ENCODE measurements at places on chromosomes 5 and 9.
A peak's percentile ranks its signal among the peaks of the same experiment; 100 is the strongest.

GRCh38 chr5:38307845-38308244 is 49.5 kb downstream of the EGFLAM start:
- DNase-seq = no peak

DNA sequence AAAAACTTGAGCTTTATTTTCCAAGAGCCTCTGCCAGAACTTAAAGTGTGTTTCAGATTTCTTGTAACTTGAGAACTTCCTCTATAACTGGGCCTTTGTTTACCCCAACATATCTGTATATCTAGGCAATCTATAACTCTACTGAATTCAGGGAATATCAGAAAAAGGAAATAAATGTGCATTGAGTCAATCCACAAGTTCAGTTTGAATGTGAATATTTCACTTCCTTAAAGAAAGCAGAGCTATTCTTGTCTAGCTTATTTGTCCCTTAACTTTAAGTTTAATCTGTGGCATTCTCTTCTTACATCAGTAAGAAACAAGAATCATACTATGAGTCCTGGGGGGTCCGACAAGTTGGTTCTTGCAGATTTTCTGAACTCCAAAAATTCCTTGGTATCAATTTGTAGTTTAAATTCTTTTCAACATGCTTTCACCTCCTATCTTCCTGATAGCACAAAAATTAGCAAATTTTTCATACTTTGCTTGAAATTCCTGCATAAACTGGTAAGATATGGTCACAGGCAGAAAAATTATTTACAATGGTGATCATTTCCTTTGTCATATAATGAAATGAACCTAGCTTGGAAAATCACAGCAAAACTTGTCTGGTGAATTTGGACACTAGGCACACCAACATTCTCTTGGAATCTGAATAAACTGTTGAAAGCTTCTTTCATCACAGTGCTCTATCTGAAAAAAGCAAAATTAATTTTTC is 19.8 kb upstream of the ITGA1 start:
- no peak for DNase-seq

DNA sequence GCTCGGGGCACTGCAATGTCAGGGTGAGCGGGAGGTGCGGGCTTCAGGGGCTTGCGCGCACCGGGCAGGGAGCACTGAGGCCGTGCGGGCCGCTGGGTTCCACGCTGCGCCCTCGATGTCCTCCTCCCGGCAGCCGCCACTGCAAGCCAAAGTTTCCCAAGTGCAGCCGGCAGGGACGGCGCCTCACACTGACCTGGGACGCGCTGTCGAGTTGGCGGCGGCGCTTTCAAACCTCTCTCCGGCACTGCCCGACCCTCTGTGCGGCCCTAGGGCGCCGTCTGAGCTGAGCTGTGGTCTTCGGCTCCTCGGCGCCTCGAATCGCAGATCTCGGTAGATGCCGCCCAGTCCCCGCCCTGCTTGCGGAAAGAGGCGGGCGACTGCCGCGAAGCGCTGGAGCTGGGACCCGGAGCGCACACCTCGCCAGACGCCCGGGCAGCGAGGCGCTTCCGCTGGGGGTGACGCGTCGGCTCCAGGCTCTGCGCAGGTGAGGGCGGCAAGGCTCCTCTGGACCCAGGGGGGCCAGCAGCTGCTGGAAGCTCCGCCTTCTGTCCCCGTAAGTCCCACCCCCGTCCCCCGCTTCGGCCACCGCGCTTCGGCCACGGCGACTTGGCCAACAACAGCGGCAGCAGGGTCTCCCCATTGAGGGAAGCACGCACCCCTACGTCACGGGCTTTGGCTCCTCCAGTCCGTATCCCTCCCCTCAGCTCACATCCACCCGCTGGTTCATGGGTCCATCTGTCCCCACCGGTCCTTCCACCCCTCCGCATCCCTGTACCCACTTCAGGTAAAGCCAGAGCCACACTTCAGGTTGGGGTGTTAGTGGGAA is at the start of gene ANKRD34B:
ANKRD34B (minus strand) TSS at position 320 of the 826 bp plus-strand sequence. CDS start 10,261 bp downstream, outside the sequence.
- DNase-seq = peak; percentile 14

DNA sequence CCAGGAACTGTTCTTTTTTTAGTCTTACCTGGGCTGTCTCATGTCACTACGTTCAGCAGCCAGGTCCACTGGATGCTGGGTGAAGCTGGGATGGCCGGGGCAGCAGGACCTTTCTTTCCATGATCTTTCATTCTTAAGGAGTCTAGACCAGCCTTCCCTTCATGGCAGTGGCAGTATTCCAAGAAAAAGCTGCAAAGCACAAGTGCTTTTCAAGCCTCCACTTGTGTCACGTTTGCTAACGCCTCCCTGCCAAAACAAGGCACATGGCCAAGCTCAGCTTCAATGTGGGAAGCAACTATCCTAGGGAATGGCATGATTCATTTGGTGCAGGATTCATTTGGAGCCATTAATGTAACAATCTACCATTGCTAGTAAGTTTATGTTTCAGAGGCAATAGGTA is 94.8 kb downstream of the RCL1 start:
- DNase-seq = peak; percentile 56

DNA sequence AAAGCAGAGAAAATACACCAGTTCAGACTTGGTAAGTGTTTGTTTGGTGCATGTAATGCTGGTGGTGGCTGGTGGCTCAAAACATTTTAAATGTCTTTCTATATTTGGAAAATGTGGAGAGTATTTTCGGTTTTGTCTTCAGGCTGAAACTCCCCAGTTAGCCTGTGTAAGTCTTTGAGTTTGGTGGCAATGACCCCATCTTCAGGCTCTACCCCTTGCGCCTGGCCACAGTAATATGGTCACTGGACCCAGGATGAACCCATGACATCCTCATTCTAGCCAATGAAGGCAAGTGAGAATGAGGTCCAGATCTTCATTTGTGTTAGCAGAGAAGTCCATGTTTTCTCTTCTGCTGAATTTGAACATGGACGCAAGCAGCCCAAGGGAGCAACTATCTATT is 422.6 kb downstream of the BRINP1 start:
- no peak for DNase-seq

DNA sequence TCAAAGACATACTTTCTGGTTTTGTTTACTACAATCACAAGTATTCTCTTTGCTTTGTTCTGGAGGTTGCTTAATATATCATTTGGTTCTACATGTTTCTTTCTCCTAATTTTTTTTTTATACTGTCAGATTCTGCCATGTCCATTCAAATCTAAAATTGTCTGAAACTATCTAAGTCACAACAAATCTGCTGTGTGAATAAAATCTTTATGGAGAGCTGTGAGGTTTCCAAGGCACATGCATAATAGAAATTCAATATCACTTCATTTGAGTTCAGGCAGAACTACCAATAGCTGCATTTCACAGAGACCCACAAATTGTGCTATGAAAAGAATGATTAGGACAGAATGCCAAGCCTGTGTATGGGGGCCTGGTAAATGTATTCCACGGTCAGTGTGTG is 346.9 kb upstream of the ARRDC3 start:
- DNase-seq = no peak

DNA sequence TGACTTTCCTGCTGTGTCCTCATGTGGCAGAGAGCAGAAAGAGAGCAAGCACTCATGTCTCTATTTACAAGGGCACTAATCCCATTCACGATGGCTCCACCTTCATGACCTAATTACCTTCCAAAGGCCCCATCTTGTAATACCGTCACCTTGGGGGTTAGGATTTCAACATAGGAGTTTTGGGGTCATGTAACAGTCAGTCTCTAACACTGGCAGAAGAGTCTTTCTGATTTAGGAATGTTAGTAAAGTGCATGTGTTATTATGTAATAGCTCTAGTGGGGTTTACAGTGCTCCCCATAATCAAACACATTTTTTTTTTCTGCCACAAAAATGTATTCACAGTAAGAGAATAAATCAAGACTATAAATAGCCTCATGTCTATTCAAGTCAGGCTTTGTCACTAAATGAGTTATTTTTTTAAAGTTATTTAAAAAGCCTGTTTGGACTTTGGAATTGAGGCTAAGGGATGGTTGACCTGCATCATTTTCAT is 19.1 kb downstream of the GALNT10 start:
- DNase-seq = no peak

- peak; percentile 79 for DNase-seq
Measured at GRCh38 chr5:149063017-149063687, at the start of gene SH3TC2. Gene SH3TC2, minus strand, starts transcription at chr5:149063062. Its CDS starts 40 bp downstream, at chr5:149063022.

DNA sequence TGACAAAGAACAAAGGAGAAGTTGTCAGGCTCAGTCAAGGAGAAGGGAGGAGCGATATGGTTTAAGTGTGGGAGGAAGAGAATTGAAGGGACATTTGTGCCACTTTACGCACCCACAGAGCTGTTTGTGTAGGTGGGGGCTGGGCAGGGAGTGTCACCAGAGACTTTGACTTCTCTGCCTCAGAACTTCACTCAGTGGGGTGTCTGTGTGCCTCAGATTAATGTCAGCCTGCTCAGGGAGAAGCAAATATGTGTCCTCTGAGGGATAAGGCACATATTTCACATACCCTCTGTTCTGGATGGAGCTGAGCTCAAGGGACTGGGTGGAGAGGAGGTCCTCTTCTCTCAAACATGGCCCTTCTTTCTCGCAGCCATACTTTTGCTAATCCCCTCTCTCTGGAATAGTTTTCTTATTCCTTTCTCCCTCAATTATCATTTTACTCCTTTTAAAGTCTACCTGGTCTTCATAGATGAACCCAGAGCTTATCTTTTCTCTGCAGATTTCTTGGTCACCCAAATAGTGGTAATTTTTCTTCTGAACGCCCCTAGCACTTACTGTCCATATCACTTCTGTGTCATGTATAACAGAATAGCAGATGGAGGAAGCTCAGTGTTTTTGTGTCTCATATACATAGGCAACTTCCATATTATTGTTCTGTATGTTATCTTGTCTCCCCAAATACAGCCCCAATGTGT is 77.0 kb downstream of the IQGAP2 start:
- DNase-seq = no peak

GRCh38 chr5:113157886-113158285 is 181.3 kb downstream of the DCP2 start:
- no peak for DNase-seq

GRCh38 chr5:1498623-1499416 is 24.9 kb downstream of the LPCAT1 start:
- no peak for DNase-seq

DNA sequence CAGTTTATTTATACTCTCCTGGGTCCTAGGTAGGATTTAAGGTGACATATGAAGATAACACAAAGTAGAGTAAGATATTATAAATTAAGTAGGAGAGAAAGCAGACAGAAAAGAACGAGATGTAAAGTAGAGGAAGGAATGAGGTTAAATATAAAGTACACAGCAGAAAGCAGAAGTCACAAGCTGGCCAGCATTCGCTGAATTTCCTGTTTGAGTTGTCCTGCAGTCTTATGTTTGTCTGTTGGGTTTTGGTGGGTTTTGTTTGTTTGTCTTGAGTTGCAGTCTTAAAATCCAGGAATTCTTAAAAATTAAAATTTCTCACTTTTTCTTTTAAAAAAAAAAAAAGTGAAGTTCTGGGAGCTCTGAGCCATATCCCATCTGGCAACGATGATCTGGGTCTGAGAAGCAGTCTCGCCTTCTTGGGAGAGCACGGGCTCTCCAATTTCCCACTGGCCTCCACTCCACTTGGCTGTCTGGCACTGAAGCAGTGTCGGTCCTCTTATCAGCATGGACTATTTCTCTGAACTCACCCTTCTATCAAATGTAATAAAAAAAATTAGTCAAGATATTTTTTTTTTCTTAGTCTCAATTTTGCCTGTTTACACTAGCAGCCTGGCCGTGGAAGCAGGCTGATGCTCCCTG is 2.0 kb downstream of the S100Z start:
- no peak for DNase-seq

DNA sequence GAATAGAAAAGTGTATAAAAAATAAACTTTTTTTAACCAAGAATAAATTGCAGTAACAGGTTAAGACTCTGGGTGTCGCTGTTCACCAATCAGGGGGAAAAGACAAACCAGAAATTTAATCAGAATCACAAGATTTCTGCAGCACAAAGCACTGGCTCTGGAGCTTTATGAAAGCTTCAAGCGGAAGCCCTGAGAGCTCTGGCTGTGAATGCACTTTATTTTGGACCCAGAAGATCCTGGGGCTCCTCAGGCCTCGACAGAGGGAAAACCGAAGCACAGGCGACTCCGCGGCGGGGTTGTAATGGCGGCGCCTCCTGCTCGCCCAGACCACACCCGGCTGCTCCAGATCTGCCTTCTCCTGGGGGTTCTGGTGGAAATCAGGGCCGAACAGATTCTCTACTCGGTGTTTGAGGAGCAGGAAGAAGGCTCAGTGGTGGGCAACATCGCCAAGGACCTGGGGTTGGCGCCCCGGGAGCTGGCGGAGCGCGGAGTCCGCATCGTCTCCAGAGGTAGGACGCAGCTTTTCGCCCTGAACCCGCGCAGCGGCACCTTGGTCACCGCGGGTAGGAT is at the start of gene PCDHGA4:
PCDHGA4 (plus strand) TSS at position 122 of the 570 bp plus-strand sequence; CDS start at position 209, 87 bp downstream.
- no peak for DNase-seq

DNA sequence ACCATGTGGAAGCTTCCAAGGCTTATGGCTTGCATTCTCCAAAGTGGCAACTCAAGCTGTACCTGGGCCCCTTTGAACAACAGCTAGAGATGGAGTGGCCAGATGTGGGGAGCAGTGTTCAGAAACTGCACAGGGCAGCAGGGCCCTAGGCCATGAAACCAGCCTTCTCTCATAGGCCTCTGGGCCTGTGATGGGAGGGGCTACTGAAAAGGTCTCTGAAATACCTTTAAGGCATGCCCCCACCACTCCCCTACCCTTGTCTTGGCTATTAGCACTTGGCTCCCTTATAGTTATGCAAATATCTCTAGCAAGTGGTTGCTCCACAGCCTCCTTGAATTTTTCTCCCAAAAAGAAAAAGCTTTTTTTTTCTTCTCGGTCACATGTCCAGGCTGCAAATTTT is 1014.6 kb downstream of the DTWD2 start:
- no peak for DNase-seq

GRCh38 chr5:170745481-170746071 is 37.9 kb upstream of the GABRP start:
- peak; percentile 68 for DNase-seq

DNA sequence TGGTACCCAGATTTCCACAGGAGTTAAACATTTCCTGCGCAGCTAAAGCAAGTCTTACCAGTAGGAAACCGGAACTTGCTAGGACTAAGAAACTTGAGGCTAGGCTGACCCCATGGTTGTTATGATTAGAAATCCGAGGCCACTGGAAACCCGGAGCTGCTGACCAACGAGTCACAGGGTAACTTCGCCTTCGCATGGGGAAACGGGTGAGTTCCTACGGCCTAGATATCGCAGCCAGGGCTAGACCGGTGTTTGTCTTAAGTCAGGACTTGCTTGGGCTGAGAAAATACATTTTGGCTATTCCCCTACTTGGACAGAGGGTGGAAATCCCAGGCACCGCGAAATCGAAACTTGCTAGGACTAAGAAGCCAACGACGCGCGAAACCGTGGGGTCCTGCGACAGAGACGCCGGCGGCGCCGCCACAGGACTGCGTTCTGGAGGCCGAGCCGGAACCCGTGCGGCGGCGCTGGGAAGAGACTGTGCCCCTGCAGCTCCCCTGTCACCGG is 1.6 kb upstream of the ANXA2R start:
- DNase-seq = peak; percentile 91

- no peak for DNase-seq
Measured at GRCh38 chr9:92414566-92414965, 9.7 kb downstream of the OMD start.
